ENCODE measurements at places on chromosomes 1 and 21. TPM values are rescaled to one million over a fixed set of nuclear protein-coding genes. Genes with fewer than 3 reads are reported as not detected.
A peak's percentile ranks its signal among the peaks of the same experiment; 100 is the strongest.

- peak; percentile 86 for DNase-seq
Observed at GRCh38 chr1:941588-942383, 17.3 kb downstream of the NOC2L start.

GRCh38 chr1:178060789-178061556 is 32.9 kb upstream of the RASAL2 start:
- no peak for DNase-seq

The CBR3 gene
- not detected for total RNA-seq

The AGBL4 gene
- total RNA-seq: 0.42 TPM

The SIPA1L2 gene
- total RNA-seq: 81.4 TPM

GRCh38 chr1:169119405-169119804 is 12.9 kb downstream of the ATP1B1 start:
- no peak for DNase-seq

- DNase-seq: no peak
Observed at GRCh38 chr1:92762355-92762754, 22.6 kb downstream of the EVI5 start.

DNA sequence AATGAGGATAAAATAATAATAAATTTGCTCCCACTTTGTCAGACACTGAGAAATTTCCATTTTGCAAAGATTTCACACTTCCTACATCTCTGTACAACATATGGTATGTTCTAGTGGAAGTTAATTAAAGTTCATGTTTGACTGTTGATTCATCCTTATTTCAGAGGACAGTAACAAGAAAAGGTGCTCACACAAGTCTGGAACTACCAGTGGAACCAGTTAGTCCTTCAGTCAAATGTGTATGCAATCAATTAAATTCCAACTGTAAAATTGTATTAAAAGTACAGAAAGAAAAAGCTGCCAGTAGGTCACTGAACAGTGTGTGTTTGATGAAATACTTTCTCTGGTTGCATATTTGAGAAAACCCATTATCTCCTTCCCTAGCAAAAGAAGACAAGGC is 496.0 kb upstream of the PKN2 start:
- no peak for DNase-seq

DNA sequence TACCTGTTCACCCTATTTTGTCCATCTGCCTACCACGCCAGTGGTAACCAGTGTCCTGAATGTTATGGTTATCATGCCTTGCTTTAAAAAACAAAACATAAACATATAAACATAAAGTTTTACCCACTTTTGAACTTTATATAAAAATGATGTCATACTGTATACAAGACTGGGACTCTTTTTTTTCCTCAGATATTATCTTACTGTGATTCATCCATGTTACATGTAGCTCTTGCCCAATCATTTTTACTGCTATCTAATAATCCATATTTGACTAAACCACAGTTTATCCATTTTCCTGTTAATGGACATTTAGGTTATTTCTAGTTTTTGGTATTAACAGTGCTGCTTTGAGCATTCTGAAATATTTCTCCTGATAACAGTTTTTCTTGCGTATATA is 78.8 kb downstream of the GPR161 start:
- no peak for DNase-seq

- no peak for DNase-seq
Observed at GRCh38 chr1:36034692-36035091, 49.2 kb upstream of the TEKT2 start.
